Stimulated activated CD4-positive, alpha-beta T cell treated with anti-CD3 and anti-CD28 coated beads, Interleukin-12 subunit alpha, Interleukin-12 subunit beta, amount 100 ng/mL, for 48 hours (primary cell): ENCODE measurements at places on chromosomes 2 and 18.

DNA sequence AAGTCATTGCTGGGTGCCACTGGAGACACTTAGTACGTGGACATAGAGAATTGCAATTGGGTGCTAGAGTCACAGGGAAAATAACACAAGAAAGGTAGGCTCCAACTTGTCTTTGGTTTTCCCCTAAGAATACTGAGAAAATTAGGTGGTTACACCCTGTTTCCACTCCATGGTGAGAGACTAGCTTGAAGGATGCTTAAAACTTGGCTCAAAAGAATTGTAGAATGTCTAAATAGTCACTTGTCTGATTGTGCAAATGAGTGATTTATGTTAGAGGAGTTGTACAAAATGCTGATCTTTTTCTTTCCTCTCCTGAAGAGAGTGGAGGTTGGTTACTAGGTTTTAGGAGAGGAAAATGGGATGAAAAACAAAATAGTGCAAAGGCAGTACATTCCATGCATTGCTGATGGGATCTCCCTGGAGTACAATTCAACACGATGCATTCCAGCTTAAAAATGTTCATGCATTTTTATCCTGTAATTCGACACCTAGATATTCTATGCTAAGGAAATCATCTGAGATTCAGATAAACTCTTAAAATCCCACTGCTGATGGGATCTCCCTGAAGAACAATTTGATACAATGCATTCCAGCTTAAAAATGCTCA, 2.2 kb upstream of the SERPINB12 start:
- DNase-seq: no peak

GRCh38 chr2:130963196-130963848, 126.6 kb downstream of the ARHGEF4 start:
- DNase-seq: no peak

DNA sequence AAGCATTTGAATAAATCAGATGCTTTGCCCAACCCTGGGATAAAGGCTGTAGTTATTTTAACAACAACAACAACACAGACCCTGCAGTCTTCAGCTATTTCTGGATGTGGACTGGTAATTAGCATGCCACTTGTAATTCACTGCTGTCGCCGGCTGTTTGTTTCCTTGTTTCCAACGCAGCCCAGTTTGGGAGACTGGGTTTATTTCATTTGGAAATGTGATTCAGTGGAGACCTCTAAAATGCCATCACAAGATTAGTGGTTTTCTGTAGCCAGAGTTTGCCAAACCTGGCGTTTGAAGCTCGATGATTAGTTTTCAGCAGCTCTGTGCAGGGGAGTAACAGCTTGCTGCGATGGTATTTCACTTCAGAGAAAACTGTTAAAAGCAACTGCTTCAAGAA, 83.5 kb downstream of the LDLRAD4 start:
- no peak for DNase-seq

GRCh38 chr18:39348757-39349156, 1783.2 kb upstream of the CELF4 start:
- DNase-seq: no peak

DNA sequence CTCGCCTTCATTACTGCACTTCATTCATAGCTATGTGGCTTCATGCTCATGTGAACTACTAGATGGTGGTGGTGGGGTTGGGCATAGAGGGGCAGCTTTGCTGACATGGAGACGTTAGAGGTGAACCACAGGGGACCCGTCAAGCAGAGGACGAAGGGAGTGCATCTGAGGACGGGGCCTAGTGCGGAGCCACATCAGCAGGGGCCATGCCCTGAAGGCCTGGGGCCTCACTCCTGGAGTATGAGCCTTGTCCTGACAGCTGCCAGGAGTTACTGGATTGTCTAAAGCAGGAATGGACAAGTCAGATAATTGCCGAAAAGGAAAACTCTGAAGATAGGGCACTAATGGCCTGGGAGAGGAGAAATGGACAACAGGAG, 36.4 kb downstream of the KCNF1 start:
- no peak for DNase-seq

- DNase-seq: no peak
These were observed 178.9 kb downstream of the LNPK start for GRCh38 chr2:175823002-175823706.

DNA sequence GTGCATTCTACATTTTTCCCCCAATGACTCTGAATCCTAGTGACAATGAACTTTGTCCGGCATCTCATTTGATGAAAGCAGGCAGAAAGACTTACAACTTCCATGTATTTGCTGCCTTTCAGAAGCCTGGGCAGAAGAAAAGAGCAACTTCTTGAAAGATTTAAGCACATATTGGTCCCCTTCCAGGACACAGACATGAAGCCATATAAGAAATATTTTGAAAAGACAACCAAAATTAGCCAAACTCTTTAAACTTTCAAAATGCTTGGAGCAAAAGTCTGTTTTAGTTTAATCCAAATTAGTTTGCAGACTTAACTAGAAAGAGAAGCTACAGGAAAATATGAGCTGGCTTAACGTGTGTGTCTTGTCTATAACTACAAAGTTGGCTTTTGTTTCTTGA, 492.5 kb downstream of the NR4A2 start:
- DNase-seq: no peak

DNA sequence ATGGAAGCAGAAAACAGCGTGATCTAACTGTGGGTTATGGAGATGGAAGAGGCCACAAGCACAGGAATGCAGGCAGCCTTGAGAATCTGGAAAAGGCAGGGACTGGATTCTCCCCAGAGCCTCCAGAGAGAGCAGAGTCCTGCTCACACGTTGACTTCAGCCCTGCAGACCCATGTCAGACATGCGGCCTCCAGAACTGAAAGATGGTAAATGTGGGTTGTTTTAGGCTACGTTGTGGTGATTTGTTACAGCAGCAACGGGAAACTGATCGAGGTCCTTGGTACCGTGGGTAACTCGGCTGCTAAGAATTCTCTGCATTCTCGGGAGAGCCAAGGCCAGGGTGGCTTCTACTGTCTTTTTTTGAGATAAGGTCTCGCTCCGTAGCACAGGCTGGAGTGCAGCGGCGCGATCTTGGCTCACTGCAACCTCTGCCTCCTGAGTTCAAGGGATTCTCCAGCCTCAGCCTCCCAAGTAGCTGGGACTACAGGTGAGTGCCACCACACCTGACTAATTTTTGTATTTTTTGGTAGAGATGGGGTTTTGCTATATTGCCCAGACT, 97.1 kb downstream of the ACKR3 start:
- no peak for DNase-seq

GRCh38 chr2:225122583-225123486, 80.6 kb upstream of the DOCK10 start:
- peak; percentile 52 for DNase-seq

DNA sequence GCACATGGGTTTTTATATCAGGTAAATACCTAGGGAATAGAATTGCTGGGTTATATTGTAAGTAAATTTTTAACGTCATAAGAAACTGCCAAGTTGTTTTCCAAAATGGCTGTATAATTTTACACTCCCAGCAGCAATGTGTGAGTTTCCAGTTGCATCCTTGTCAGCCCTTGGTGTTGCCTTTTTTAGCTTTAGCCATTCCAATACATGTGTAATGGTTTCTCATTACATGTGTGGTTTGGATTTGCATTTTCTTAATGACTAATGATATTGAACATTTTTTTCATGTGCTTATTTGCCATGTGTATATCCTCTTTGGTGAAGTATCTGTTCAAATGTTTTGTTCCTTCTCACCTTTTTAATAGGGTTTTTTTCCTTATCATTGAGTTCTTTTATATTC, 70.8 kb downstream of the ABI2 start:
- DNase-seq: no peak

- DNase-seq: no peak
These were observed 14.8 kb upstream of the DSC2 start for GRCh38 chr18:31116853-31117595.

- DNase-seq: no peak
These were observed 102.0 kb downstream of the SH3RF3 start for GRCh38 chr2:109230941-109231420.

GRCh38 chr18:75524841-75525240, 97.3 kb upstream of the SMIM21 start:
- DNase-seq: no peak

- DNase-seq: no peak
These were observed 124.2 kb downstream of the MRO start for GRCh38 chr18:50695431-50696176.

DNA sequence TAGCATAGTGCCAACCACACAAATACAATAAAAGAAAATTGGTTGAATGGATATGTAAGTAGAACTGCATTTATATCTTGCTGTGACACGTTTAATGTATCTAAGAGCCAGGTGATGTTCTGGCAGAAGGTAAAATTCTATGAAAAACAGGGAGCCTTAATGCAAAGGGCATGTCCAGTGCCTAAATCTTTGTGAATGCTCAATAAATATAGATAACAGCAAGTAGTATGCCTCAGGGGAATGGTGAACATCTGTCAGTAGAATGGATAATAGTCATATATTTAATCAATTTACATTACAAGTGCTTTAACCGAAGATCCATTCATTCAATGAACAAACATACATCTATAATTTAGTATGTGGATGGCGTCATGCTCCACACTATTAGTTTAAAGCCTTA, 43.7 kb upstream of the NYAP2 start:
- DNase-seq: no peak

- no peak for DNase-seq
These were observed 180.7 kb upstream of the CRIM1 start for GRCh38 chr2:36174920-36175319.

GRCh38 chr18:63848159-63848558, 39.3 kb upstream of the SERPINB2 start:
- no peak for DNase-seq

- no peak for DNase-seq
These were observed 92.2 kb upstream of the ITGB6 start for GRCh38 chr2:160292225-160292624.

DNA sequence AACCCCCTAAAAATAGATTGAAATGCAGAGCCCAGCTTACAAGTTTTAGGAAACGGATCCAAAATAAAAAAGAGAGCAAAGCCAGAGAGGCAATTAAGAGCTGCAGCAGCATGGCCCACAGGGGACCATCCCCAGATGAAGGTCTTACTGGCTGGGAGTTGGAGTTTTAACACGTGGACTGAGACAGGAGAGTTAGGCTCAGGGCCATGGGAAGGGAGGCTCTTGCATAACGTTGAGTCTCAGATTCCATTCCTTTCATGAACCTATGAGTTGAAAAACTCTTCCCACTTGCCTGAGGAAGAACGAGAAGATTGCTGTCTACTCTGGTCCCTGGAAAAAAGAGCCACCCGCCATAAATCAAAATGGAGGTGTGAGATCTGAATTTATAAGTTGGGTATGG, 101.8 kb upstream of the NDUFV2 start:
- DNase-seq: no peak

DNA sequence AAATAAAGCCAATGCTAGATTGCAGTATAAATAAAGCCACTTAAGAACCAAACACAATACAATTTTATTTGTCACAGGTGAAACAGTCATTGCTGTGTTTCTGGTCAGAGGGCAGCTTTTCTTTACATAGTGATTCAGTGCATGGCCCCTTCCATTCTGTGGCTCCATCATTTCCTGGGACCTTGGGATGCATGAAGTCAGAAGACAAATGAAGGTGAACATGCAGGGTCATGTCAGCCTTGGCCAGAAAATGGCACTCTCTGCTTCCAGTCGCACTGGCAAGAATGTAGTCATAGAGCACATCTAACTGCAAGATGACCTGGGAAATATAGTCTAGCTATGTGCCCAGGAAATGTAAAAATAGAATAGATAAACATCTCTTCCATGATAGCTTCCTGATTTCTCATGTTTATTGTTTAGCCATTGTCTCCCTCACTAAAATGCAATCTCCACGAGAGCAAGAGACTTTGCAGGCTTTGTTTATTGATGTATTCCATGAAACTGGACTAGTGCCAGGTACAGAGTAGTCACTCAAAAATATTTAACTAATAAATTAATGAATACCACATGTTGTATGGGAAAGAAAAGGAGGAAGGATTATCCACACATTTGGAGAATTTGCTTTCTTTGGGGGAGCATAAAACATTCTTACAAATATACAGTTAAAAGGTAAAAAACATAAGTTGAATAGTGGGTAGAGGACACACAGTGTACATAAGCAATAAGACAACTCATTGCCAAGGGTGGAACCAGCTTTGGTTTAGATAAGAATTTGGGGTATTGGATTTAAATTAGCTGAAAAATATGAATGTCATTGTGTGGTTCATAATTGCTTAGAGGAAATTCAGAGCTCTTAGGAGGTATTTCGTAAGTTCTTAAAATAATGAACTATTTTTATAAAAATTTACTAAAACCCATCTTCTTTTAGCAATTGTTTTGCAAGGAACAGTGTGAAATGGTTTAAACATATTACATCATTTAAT, 343.8 kb downstream of the PID1 start:
- DNase-seq: no peak

DNA sequence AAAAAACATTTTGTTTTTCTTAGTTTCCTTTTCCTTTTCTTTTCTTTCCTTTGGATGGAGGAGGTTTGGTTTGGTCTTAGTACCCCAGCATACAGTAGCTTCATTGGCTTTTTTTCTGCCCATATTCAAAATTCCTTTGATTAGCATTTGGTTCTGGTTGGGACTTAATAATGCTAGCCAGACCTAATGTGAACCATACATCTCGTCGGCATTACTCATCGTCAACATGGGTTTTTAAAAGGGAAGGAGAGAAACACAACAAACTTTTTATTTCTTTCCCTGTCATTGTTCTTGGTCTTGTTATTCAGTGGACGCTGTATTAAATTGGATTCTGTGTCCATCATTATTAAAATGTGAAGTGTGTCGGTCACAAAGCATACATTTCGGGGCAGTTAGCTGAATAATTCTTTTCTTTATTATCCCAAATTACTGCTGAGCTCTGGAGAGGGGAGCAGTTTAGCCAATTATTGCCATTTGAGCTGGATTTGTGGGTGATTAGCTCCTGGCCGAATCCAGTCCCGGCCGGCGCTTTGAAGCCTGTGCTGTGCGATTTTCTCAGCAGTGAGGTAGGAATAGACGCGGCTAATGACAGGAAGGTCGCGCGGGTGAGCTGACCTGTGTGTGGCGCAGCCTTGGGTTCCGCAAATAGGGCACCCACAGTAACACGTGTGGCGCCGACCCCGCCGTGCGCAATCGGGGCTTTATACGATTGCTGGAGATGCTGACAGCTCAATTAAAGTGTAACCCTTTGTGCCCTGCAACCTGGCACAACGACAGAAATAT, 303.3 kb downstream of the GBX2 start:
- DNase-seq: no peak

- DNase-seq: no peak
These were observed 82.5 kb downstream of the SPRED2 start for GRCh38 chr2:65349863-65350262.

DNA sequence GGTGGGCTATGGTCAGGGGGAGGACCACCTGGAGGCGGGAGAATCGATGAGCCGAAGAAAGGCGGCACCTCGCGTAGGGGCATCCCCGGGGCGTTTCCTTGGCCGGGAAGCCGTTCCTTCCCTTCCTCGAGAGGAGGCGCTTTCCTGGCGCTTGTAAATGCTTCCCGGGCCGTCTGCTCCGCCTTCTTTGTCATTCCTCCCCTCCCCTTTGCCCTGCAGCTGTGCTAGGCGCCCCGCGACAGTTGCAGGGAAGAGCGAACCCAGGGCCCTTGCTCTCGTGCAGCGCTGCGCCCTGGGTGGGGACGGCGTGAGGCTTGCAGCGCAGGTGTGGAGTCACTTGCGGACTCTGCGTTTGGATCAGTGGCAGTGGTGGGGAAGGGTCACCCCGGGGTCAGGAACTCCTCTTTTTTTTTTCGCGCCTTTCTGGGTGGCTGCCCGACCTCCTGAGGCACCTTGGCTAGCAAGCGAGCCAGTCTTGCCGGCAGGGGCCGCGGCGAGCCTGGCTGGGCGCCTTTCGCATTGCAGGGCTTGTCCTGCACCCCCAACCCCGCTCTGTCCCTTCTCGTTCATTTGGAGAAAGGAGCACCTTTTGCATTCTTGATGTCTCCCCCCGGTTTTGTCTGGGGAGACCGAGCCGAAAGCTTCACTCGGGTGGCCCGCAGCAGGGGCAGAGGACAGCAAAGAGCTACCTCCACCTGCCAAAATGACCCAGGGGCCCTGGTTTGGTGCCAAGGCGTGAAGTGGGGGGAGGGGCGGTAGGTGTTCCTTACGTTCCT, 858 bp downstream of the KCNS3 start:
- DNase-seq: no peak
